ENCODE measurements at places on chromosomes 2 and 18.

DNA sequence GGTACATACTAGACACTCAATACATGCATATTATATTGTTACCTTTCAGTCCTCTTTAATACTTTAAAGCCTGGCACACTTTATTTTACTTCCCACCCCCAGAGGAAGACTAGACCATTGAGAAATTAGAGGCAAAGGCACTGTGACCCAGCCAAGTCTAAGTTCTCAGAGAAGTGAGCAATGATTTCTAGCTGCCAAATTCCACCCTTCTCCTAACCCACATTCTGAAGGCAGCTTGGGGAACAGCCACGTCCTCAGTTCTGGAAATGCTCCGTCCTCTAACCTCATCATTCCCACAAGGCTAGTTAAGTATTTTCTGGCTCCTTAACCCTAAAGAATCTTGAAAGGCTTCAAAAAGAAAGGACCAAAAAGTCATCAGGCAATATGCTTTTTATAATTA, 86.6 kb downstream of the COL5A2 start:
- no peak for DNase-seq
- H3K27ac ChIP-seq = no peak overlapping the region
- no peaks in the 10 kb centered on the region for H3K4me1 ChIP-seq
- no peak overlapping the region for H3K4me3 ChIP-seq
- H3K27me3 ChIP-seq = no peaks in the 10 kb centered on the region

GRCh38 chr2:34099377-34099776, 500.3 kb upstream of the FAM98A start:
- no peaks in the 10 kb centered on the region for H3K36me3 ChIP-seq
- DNase-seq = no peak

DNA sequence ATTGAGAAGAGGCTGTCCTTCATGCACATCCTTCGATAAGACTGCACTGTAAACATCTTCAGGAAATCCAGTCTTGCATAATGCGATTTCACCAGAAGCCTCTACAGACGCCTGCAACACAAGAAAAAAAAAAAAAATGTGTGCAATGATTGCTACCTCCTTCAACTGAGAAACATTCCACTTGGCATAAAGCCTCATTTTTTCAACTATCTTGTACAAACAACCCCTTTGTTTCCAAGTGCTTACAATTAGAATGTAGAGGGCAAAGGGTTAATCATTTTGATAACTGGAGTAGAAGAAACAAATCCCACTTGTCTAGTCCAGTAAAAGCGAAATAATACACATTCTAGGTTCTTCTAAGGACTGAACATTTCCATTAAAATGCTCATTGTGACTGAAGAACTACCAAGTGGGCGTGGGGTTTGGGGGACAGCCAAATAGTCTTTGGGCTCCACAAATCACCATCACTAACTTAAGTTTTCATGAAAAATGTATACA, 29.2 kb downstream of the CDH2 start:
- H3K4me3 ChIP-seq = no peak overlapping the region
- no peaks in the 10 kb centered on the region for H3K36me3 ChIP-seq
- no peaks in the 10 kb centered on the region for H3K27me3 ChIP-seq

GRCh38 chr2:204946892-204947291, 401.6 kb downstream of the PARD3B start:
- no peak overlapping the region for H3K4me3 ChIP-seq
- no peak overlapping the region for H3K27ac ChIP-seq
- no peaks in the 10 kb centered on the region for H3K4me1 ChIP-seq

DNA sequence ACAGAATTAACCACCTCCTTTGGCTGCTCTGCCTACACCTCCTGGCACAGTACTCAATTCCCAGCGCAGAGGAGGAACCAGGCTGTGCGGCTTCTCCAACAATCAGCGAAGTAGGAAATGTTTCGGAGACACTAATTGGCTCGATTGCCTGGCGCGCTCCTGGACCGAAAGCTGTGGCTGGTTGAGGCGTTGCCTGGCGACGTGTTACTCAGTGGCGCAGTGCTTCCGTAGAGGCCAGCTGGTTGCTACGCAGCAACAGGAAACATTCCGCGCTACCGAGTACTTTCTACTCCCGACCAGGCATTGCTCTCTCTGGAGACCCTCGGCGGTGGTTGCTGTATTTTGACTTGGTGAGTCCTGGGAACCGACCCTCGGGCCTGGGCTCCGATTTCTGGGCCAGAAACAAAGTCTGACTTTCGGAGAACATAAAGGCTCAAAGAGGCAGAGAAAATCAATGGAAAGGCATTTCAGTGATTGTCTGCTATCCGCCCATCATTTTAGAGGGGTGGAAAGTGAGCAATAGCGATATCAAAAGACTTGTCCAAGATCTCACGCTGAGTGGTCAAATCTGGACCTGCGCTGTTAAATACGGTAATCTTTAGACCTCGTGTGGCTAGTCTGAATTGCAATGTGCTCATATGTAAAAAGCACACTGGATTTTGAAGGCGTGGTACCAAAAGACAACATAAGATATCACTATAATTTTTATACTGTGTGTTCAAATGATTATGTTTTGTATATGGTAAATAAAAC, at the start of gene DNAH6:
TSS of gene DNAH6 (plus strand) at position 265 of the 753 bp plus-strand sequence. CDS start 1,329 bp downstream, outside the sequence.
- no peaks in the 10 kb centered on the region for H3K36me3 ChIP-seq
- peak within 1 kb of the TSS; percentile 41 for H3K4me3 ChIP-seq
- H3K27me3 ChIP-seq = no peaks in the 10 kb centered on the region
- peak; percentile 77 for DNase-seq
- H3K4me1 ChIP-seq = no peaks in the 10 kb centered on the region

All from upper lobe of left lung (tissue), 6 donors.